Gastrocnemius medialis (tissue), 4 donors: ENCODE measurements at places on chromosomes 2 and 18. TPM values are rescaled to one million over a fixed set of nuclear protein-coding genes. Genes with fewer than 3 reads are reported as not detected.

DNA sequence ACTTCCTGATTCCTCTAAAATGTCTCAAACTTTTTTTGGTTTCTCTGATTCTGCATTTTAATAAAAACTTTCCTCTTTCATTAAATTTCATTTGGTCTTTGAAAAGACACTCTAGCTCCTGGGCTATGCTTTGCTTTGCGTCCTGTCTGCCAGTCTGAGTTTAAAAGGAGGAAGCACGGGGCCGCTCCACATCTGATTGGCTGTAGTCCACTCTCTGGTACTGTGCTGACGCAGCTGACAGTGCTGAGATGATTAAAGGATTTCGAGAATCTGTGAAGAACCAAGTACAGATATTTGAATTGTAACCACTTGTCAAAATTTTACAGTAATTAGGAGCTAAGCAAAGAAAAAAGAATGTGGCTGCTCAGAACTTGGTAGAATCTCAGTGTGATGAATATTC is 199.6 kb upstream of the HNMT start:
- H3K27ac ChIP-seq: no peak overlapping the region
- no peak overlapping the region for H3K4me3 ChIP-seq
- H3K27me3 ChIP-seq: no peaks in the 10 kb centered on the region
- DNase-seq: no peak

The GRHL1 gene
- 0.29 TPM for total RNA-seq

The RALB gene
- 22.5 TPM for total RNA-seq

The UPP2 gene
- total RNA-seq: not detected

The ITPRIPL1 gene
- 2.1 TPM for total RNA-seq

DNA sequence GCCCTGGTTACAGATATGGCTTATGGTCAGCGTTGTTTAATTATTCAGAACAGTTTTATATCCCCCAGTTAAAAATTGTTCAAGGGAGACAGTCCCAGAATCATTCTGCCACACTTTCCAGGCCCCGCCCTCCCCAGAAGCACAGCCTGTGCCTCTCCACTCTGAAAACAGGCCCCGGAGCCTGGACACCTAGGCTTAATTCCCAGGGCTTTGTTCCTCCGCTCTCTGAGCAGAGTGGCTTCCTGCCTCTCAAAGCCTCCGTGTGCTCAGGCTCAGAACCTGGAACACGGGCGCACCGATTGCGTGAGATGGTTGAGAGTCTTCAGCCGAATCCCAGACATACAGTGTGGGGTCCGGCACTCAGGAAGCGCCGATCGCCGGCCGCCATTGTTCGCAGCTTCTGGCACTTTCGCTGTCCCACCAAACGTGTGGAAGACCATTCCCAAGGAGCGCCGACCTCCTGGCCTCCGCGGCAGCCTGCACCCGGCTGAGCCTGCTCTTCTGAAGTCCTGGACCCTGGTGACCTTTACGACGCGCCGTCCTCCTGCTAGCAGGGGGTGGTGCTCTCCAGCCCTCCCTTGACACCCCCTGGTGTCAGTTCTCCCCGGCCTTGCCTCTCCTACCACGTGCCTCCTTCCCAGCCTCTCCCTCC is 45.6 kb downstream of the TWIST2 start:
- DNase-seq: no peak
- H3K36me3 ChIP-seq: no peaks in the 10 kb centered on the region
- H3K27me3 ChIP-seq: no peaks in the 10 kb centered on the region
- H3K27ac ChIP-seq: no peak overlapping the region
- no peaks in the 10 kb centered on the region for H3K4me1 ChIP-seq
- no peak overlapping the region for H3K4me3 ChIP-seq

The XDH gene
- not detected for total RNA-seq

- no peak overlapping the region for H3K4me3 ChIP-seq
- peaks cover 26% of the 10 kb centered on the region for H3K4me1 ChIP-seq
- H3K27me3 ChIP-seq: no peaks in the 10 kb centered on the region
- no peaks in the 10 kb centered on the region for H3K36me3 ChIP-seq
Observed at GRCh38 chr18:32446780-32447179, 23.9 kb downstream of the GAREM1 start.

- H3K27me3 ChIP-seq: no peaks in the 10 kb centered on the region
- no peak overlapping the region for H3K4me3 ChIP-seq
- no peak overlapping the region for H3K27ac ChIP-seq
- no peaks in the 10 kb centered on the region for H3K36me3 ChIP-seq
- DNase-seq: no peak
Observed at GRCh38 chr2:144438801-144439631, 80.9 kb downstream of the ZEB2 start.

The GULP1 gene
- 7.3 TPM for total RNA-seq

DNA sequence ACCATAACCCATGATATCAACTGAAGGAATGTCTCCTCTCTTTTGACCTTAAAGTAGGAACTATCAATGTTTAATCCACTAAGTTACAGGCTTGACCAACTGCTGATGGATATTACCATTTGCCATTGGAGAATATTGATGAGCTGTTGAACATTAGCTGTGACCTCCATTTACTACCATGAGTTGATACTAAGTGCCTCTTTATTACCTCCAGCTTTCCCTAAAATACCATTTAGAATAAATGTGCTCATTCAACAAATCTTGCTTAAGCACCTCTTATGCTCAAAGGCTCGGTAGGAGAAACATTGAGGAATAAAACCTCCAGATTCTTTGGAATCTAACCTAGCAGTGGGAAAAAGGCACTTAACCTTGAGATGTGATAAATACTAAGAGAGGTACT is 81.2 kb downstream of the FAM124B start:
- no peak overlapping the region for H3K27ac ChIP-seq
- H3K4me1 ChIP-seq: no peaks in the 10 kb centered on the region
- DNase-seq: no peak
- H3K27me3 ChIP-seq: no peaks in the 10 kb centered on the region

The IL1RL2 gene
- total RNA-seq: 0.49 TPM

GRCh38 chr18:55402731-55403405 is 185.1 kb downstream of the TCF4 start:
- peak overlapping the region; percentile 81 for H3K27ac ChIP-seq
- DNase-seq: no peak
- no peaks in the 10 kb centered on the region for H3K27me3 ChIP-seq
- peaks cover 73% of the 10 kb centered on the region for H3K4me1 ChIP-seq
- peak overlapping the region; percentile 50 for H3K4me3 ChIP-seq

- peaks cover 35% of the 10 kb centered on the region for H3K4me1 ChIP-seq
- no peak for DNase-seq
- H3K36me3 ChIP-seq: peaks cover 15% of the 10 kb centered on the region
- H3K27me3 ChIP-seq: no peaks in the 10 kb centered on the region
- peak overlapping the region; percentile 67 for H3K27ac ChIP-seq
Observed at GRCh38 chr2:239194731-239195317, 206.0 kb downstream of the HDAC4 start.

The SCN7A gene
- 2.5 TPM for total RNA-seq

DNA sequence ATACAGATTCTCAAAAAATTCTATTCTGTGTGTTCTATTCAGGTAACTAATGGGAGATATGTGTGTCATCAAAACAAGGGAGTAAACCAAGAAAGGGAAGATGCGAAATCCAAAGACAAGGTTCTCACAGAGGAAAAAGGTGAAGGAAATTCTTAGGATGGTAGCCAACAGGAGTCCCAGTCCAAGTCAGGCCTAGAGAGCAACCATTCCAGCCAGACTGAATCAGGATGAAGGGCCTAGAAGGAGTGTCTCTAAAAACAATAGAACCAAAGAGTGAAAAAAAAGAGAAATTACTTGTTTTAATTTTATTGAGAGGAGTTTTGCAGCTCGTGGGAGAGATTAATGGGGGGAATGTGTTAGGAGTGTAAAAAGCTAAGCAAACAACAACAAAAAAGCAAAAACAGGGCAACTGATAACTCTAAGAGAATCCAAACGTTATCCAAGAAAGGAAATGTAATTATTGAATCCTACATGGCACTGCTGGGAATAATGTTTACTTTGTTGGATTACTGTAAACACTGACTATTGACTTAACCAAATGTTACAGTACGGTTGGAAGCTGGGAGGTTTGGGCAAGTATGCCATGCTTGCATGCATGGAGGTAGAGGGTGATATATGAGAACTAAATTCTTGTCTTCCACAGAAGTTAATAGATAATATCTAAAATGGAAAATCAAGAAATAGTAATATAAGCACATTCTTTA is 12.3 kb downstream of the MAP3K20 start:
- H3K36me3 ChIP-seq: no peaks in the 10 kb centered on the region
- peaks cover 73% of the 10 kb centered on the region for H3K4me1 ChIP-seq
- H3K27me3 ChIP-seq: no peaks in the 10 kb centered on the region
- no peak overlapping the region for H3K4me3 ChIP-seq

DNA sequence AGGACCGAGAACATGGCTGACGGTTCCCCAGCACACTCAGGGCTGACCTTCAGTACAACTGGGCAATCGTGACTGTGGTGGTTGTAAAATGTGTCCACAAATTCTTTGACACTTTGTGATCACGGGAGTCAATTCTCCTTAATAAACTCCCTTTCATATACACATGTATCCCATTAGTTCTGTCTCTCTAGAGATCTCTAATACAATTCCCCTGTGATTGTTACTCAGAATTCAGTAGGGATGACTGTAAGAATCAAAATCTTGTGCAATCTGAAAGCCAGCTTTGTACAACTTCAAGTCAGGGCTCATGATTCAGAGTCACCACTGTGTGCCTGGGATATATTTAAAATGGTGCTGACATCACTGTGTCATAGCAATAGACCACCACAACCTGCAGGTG is 89.5 kb upstream of the LMAN1 start:
- no peak overlapping the region for H3K4me3 ChIP-seq
- H3K27ac ChIP-seq: no peak overlapping the region
- DNase-seq: no peak
- no peaks in the 10 kb centered on the region for H3K4me1 ChIP-seq
- no peaks in the 10 kb centered on the region for H3K36me3 ChIP-seq
- H3K27me3 ChIP-seq: no peaks in the 10 kb centered on the region

DNA sequence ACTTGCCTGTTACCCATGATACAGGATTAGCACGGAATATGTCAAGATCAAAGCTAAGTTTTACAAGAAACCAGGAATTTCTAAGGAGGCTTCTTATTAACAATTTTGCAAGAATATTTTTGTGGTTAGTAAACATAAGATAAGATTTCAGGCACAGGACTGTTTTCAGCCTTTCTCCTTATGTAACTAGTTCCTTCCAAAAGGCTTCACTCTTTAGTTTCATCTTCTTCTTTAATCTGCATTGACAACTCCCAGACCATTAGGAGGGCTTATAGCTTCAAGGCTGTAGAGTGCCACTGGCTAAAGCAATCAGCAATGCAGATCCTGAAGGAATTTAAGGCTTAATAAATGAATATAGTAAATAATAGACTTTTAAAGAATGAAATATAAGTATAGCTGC is 29.3 kb downstream of the SLC14A1 start:
- peaks cover 7% of the 10 kb centered on the region for H3K4me1 ChIP-seq
- no peaks in the 10 kb centered on the region for H3K36me3 ChIP-seq
- no peak overlapping the region for H3K27ac ChIP-seq
- no peaks in the 10 kb centered on the region for H3K27me3 ChIP-seq
- H3K4me3 ChIP-seq: no peak overlapping the region
- no peak for DNase-seq

DNA sequence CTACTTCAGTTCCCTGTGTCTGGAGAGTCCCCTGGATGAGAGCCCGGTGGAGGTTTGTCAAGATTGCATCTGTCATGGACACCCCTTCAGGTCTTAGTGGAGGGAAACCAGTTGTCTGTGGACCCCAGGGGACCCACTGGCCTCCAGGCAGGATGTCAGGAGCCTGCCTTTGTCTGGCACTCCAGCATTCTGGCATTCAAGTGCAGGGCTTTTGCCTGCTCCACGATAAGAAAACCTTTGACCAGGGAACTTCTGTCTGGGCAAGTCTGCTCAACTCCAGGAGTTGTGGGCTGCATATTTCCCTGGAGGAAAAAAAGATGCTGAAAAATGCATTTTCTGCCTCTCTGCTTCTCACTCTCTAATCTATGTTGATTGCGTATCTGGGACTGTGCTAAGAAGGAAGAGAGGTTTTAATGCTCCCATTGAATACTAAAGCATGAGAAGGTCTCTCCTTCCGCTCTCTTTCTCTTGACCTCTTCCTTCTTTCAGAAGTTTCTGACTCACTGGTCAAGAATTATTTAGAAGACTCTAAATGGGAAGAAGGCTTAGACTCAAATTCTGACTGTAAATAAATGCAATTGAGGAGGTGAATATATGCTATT is 104.5 kb downstream of the MMADHC start:
- H3K27me3 ChIP-seq: no peaks in the 10 kb centered on the region
- H3K27ac ChIP-seq: no peak overlapping the region
- no peaks in the 10 kb centered on the region for H3K36me3 ChIP-seq

The RAB17 gene
- total RNA-seq: 0.42 TPM
